ENCODE measurements at places on chromosomes 16 and 17.
A peak's percentile ranks its signal among the peaks of the same experiment; 100 is the strongest.

- peak; percentile 16 for DNase-seq
Observed at GRCh38 chr17:9666461-9667050, 21.2 kb downstream of the USP43 start.

DNA sequence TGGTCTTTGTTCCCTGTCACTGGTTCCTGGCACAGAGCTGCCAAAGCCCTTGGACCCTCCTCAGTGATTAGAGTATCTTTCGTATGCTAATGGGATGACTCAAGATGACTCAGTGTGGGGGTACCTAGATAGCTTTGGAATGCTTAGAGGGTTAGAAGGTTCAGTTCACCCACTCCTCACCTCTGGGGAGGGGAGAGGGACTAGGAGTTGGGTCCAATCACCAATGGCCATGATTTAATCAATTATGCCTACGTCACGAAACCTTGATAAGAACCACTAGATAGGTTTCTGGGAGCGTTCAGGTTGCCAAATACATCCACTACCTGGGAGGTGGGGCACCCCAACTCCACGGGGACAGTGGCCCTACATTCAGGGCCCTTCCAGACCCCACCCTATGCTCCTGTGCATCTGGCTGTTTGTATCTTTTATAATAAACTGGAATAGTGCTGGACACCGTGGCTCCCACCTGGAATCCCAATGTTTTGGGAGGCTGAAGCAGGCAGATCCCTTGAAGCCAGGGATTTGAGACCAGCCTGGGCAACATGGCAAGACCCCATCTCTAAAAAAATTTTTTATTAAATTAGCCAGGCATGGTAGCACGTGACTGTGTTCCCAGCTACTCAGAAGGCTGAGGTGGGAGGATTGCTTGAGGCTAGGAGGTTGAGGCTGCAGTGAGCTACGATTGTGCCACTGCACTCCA, 29.2 kb upstream of the LITAF start:
- DNase-seq = no peak

GRCh38 chr16:71448274-71448866, 6.5 kb upstream of the TLE7 start:
- DNase-seq = no peak

GRCh38 chr17:1934901-1935300, 90.2 kb downstream of the RTN4RL1 start:
- no peak for DNase-seq

GRCh38 chr17:70644096-70644495, 474.8 kb downstream of the KCNJ2 start:
- no peak for DNase-seq

DNA sequence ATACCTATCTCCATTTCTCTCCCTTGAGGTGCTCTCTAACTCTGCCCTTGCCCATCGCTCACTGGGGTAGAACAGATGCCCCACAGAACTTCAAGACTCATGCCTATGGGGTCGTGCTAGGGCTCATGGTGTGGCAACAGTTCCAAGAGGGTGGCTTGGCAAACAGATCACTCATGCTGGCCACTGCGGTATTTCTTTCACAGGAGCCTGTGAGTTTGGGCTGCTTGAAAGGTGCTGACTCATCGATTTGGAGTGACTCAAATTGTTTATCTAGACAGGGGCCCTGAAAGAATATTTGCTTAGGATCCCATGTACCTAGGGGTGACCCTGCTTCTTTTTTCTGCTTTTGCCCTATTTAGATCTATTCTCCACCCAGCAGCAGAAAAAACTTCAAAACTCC, 69.9 kb downstream of the IRX5 start:
- no peak for DNase-seq

GRCh38 chr16:84986879-84987278, 24.5 kb downstream of the ZDHHC7 start:
- no peak for DNase-seq

GRCh38 chr17:64599187-64599676, 62.9 kb downstream of the SMURF2 start:
- DNase-seq = peak; percentile 64

- DNase-seq = peak; percentile 67
Observed at GRCh38 chr17:74380086-74380958, 13.0 kb downstream of the GPR142 start.

DNA sequence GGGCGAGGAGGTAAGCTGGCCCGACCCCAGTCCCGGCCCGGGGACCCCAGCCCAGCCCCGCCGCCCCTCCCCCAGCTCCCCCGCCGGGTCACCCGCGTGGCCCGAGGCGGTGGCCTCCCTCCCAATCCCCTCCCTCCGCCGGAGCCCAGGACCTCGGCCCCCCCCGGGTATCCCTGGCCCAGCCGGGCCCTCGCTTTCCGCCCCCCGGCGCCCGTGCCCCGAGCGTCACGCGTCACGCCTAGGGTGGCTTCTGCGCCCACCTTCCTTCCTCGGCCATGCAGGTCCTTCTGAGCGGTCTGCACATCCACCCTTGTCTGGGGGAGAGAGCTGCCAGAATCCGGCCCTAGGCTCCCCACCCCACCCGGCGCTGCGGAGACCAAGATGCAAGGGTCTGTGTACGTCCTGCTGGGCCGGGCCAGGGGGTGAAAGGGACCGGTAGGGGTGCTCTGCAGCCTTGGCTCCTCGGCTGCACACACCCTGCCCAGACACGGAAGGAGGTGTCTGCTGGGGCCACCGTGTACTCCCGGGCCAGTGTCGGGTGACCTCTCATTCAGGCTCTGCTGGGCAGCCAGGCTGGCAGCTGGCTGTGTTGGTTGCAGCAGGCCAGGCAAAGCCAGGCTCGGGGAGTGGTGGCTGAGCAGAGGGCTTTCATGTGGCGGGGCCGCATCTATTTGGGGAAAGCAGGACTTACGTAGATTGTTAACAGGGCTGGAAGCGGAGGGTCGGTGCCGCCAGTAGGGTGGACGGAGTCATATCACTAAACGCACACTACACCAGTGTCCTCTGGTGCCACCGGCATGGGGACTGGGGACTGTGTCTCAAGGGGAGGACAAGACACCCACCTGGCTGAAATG, 754 bp downstream of the RAB11FIP4 start:
- no peak for DNase-seq

DNA sequence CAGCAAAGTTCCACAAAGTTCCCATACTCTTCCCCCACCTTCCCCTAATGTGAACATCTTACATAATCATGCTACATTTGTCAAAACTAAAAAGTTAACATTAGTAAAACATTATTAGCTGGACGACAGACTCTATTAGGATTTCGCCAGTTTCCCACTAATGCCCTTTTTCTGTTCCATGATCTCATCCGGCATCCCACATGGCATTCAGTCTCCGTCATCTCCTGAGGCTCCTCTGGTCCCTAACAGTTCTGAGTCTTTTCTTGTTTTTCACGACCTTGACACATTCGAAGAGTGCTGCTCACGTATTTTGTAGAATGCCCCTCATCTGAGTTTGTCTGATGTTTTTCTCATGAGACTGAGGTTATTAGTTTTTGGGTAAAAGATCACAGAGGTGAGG, 8.8 kb upstream of the MPRIP start:
- DNase-seq = no peak

DNA sequence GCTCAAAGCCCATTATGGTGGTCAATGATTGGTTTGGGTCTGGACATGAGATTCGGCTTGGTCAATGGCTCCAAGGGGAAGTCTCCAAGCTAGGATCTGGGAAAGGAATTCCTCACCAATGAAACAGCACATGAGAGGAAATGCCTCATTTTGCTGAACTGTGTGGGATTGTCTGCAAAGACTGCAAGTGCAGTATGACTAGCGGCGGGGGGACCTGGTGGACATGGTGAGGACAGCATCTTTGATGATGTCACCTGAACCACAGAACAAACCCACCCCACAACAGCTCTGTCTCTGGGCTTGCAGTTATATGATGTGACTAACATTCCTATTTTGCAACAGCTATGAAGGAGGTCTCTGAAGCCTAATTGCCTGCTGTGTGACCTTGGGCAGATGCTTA, 50.6 kb upstream of the NKD1 start:
- DNase-seq = no peak

DNA sequence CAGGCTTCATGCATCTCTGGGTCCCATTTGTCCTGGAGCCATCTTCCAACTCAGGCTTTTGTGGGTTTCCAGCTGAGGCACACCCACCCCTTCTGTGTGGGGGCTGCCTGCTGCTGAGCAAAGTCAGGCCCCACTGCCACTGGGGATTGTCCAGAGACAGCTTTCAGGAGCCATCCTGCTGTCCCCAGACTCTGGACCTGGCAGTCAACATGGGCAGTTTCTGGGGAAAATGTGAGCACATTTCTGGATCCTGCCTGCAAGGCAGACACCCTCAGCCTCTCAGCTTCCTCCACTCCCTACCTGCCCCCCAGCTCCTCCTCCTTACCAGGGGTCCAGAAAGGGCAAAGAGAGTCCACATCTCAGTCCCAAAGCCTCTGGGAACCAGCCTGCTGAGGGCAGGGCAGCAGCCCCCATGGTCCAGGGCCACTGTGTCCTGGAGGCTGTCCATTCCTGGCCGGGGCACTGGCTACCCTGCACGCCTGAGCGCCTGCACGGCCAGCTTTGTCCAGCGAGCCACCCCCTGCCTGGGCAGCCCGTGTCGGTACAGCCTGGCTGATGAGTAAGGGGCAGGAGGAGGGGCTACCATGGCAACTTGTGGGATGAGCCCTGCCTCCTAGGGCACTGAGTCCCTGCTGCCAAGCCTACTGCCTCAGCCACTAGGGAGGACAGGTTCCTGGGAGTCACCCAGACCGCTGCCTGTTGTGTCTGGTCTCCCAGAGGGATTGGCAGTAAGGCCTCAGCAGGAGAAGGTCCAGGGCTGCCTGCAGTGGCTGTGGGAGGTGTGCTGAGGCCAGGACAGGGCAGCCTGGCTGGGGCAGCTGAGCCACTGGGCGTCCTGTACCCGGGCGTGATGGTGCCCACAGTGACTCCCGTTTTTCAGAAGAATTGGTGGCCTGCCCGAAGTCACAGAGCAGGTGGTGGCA, at the start of gene SLC47A2:
Gene SLC47A2 (minus strand): TSS at position 477 of the 923 bp plus-strand sequence. CDS start 29 bp downstream, at position 448.
- no peak for DNase-seq

DNA sequence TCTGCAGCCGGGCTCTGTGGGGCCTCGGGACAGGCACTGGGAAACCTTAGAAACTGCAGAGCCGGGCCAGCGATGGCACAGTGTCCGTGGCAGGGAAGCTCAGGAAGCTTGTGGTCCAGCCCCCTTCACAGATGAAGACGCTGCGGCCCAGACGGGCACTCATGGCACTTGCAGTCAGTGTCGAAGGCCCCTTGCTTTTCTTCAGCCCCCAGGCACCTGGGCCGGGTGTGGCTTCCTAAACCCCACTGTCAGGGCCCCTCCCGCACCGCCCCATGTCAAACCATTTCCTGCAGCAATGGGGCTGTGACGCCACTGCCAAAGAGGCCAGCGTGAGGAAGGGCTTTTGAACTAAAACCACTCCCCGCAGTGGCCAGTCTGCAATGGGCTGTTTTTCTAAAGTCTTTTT, 164.0 kb downstream of the LAT start:
- DNase-seq = peak; percentile 40

DNA sequence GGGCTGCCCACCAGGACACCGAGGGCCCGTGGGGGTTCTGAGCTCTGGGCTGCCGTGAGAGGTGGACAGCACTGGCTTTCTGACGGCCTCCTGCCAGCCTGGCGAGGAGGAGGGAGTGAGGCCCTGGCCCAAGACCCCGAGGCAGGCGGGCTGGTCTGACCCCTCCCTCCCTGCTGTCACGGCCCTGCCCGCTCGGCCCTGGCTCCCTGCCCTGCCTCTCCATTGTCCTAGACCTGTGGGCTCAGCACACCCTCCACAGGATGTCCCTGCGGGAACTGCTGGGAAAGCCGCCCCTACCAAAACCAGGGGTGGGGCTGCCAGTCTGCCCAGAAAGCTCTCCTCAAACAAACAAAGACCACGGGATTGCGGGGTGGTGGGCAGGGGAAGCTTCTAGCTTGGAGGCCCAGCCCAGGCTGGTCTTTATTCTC, 20.7 kb downstream of the SPNS2 start:
- DNase-seq = no peak

GRCh38 chr16:1194665-1195392, 30.2 kb downstream of the TPSG1 start:
- DNase-seq = no peak

GRCh38 chr16:79528338-79528737, 72.2 kb downstream of the MAF start:
- no peak for DNase-seq
